ENCODE measurements at places on chromosomes 2 and 18.

DNA sequence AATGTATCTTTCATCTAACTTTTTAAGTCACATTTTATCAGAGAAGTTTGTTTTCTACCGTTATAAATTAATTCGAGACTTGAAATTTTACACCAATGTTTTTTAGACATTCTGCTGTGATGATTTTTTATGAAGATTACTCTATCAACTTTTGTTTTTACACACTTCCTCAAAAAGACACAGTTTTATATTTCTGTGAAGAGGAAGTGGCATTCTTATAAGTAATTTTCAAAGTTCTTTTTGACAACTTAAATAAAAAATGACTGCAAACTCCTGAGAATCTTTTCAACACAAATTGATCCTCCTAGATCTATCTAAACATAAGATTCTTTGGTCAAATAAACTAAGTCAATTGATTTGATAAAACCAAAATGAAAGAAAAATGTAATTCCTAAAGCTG lies 13.7 kb downstream of the ANKRD44 start:
- DNase-seq = no peak

- DNase-seq = no peak
Measured at GRCh38 chr2:41886145-41886664, 161.6 kb upstream of the PKDCC start.

DNA sequence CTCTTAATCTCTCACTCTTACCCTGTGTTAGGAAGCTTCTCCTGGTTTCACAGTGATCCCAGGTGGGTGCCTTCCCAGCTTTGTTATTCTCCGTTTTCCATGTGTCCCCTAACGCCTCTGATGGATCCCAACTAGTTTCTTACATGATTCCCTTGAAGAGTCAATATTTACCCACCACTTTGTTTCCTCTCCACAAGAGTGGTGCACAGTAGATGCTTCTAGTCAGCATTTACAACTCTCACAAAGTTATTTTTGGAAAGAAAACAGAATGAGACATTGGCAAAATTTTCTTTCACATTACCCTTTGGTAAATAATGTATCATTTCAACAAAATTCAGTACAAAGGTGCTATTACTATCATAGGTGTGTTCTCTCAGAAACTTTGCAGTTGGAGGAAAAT lies 1611.1 kb upstream of the ZEB2 start:
- DNase-seq = no peak

- no peak for DNase-seq
Measured at GRCh38 chr2:5123582-5124196, 568.5 kb upstream of the SOX11 start.

GRCh38 chr2:36329251-36329650 lies 26.3 kb upstream of the CRIM1 start:
- no peak for DNase-seq

DNA sequence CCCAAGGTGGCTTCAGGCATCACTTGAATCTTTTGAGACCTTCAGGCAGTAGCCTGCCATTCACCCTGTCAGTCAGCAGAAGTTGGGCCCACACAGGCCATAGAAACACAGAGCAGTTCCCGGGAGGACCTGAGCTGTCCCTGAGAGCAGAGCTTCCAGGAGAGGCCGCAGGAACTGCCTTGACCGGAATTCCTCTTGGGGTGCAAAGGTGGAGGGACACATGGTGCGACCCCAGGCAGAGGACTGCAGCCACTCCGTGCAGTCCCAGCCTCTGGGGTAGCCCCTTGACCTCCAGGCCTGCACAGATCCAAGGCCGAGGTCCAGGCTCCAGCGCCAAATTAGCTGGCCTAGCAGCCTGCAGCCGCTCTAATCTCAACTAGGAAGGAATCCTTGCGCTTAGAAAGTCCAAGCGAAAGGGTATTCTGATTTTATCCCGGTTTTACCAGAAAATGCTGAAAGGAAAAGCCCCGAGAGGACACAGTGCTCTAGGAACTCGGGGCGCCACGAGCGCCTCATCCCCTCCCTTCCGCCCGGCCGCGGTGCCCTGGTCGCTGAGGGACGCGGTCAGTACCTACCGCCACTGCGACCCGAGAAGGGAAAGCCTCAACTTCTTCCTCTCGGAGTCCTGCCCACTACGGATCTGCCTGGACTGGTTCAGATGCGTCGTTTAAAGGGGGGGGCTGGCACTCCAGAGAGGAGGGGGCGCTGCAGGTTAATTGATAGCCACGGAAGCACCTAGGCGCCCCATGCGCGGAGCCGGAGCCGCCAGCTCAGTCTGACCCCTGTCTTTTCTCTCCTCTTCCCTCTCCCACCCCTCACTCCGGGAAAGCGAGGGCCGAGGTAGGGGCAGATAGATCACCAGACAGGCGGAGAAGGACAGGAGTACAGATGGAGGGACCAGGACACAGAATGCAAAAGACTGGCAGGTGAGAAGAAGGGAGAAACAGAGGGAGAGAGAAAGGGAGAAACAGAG lies 5.4 kb downstream of the SIX2 start:
- no peak for DNase-seq
